Retina (tissue), 1 donor: ENCODE measurements at places on chromosomes 5 and 9.

DNA sequence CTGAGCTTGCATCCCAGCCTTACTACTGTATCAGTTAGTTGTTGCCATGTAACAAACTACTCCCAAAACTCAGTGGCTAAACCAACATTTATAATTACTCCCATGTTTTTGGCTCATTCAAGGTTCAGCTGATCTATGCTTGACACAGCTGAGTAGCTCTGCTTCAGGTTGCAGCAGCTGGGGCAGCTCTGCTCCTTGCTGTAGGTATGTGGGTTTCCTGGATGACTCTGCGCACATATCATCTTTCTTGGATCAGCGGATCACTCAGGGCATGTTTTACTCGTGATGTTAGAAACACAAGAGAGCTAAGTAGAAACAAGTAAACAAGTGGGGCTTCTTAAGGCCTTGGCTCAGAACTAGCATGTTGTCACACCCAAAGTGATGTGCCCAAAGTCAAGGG, 15.1 kb downstream of the TEK start:
- no peak for DNase-seq

DNA sequence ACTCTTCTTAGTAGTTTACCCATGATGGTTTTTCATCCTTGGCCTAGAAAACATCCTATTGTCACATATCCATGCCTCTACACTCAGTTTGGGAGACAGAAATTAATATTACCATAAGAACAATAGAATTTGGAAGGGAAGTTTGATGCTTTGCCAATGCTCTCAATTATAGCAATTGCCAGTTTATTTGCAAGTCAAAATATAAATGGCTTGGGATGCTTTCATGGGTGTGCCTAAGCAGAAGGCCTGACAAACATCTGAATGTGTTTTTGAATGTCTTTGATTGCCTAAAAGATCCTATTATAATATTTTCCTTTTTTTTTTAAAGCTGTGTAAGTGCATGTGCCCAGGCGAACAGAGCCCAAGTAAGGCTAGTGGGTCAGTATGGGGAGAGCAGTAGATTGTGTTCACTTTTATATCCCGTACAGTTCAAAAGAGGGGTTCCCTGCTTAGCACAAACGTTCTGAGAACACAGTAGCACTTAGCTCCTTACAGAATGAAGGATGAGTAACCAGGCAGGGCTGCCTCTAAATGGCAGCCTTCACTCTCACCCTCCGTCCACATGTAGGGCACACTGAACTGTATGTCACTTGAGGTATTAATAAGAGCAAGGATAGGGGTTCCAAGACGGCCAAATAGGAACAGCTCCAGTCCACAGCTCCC, 56.0 kb upstream of the AGXT2 start:
- DNase-seq: no peak

- DNase-seq: no peak
Observed at GRCh38 chr9:126684345-126684744, 70.6 kb downstream of the LMX1B start.

DNA sequence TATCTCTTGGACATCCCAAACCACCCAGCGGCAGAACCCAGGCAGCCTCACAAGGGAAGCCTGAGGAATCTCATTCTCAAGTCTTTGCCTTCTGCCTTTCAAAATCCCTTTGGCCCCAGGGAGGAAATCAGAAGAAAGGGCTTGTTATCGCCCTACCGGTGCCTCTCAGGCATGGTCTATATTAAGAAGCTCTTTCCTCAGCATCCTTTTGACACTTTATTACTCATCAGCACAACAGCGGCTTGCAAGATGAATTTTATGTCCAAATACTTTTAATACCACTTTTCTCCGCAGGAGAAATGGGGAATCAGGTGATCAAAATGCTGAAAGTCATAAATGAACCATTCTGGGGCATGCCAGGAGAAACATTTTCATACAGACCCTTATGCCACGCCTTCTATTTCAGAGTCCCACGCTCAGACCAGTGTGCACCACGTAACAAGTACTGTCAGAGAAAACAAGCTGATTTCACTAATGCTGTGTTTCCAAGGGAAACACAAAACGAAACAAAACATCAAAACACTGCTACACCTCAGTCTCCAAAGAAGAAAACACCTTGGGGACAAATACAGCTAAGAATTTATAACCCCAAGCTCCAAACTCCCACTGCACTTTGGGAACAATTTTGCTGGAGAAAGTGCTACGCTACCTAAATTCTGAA, 30.0 kb downstream of the RAPGEF1 start:
- no peak for DNase-seq

DNA sequence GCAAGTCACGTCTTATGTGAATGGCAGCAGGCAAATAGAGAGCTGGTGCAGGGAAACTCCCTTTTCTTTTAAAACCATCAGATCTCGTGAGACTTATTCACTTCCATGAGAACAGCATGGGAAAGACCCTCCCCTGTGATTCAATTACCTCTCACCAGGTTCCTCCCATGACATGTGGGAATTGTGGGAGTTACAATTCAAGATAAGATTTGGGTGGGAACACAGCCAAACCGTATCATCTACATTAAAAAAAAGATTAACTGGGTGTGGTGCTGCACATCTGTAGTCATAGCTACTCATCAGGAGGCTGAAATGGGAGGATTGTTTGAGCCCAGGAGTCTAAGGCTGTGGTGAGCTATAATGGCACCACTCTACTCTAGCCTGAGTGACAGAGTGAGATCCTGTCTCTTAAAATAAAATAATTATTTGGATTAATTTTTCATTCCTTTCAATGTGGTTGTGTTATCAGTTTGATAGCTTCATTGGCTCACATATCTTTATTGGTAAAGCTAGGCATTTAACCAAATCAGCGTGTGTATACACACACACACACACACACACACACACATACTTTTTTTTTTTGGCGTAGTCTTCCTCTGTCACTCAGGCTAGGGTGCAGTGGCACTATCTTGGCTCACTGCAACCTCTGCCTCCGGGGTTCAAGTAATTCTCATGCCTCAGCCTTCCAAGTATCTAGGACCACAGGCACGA, 21.8 kb downstream of the DENND4C start:
- DNase-seq: no peak

GRCh38 chr5:39394946-39395345, 29.8 kb downstream of the DAB2 start:
- no peak for DNase-seq

GRCh38 chr5:93741136-93741811, at the start of gene POU5F2:
Gene POU5F2 (minus strand): TSS chr5:93741600. CDS start chr5:93741563, 37 bp downstream.
- DNase-seq: no peak

DNA sequence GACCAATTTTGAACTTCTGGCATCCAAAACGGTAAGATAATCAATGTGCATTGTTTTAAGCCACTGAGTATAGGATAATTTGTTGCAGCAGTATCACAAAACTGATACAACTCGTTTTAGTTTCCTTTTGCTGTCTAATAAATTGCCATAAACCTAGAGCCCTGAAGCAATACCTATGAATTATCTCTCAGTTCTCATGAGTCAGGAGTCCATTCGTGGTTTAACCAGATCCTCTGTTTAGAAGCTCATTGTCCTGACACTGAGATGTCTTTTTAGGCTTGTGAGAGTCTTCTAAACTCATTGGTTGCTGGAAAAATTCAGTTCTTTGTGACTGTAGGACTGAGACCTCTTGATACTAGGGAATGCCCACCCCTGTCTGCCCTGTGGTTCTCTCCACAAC, 262.9 kb downstream of the SEMA5A start:
- DNase-seq: no peak

DNA sequence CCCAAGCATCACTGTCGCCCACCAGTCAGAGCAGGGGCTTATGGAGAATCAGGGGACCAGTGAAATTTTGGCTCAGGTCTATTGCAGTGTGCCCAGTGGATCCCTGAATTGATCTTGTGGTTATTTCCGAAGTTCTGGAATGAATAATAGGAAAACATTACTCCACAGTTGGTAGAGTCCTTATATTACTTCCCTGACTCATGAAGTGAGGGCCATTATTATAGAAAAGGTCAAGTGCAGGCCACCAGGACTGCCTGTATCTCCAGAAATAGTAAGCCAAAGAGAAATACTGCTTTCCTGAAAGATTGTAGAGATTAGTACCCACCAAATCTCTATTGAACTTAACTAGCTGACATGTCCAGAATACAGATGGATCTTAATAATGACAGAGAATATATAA, 335.0 kb downstream of the NPR3 start:
- no peak for DNase-seq

DNA sequence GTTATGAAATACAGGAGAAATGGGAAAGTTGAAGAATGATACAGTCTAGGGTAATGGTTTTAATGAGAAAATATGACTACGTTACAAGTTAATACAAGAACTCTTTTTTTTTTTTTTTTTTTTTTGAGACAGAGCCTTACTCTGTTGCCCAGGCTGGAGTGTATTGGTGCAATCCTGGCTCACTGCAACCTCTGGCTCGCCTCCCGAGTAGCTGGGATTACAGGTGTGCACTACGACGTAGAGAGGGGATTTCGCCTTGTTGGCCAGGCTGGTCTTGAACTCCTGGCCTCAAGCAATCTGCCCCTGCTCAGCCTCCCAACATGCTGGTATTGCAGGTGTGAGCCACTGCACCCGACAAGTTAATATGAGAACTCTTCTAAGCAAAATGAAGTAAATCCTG, 77.1 kb upstream of the SELENOP start:
- DNase-seq: no peak

- DNase-seq: no peak
Observed at GRCh38 chr5:124660229-124661093, 86.0 kb downstream of the ZNF608 start.

- no peak for DNase-seq
Observed at GRCh38 chr5:67098656-67099055, 97.9 kb downstream of the CD180 start.

GRCh38 chr5:95090774-95091173, 194.1 kb downstream of the MCTP1 start:
- DNase-seq: no peak

GRCh38 chr9:89810431-89810830, 205.6 kb downstream of the GADD45G start:
- DNase-seq: no peak

DNA sequence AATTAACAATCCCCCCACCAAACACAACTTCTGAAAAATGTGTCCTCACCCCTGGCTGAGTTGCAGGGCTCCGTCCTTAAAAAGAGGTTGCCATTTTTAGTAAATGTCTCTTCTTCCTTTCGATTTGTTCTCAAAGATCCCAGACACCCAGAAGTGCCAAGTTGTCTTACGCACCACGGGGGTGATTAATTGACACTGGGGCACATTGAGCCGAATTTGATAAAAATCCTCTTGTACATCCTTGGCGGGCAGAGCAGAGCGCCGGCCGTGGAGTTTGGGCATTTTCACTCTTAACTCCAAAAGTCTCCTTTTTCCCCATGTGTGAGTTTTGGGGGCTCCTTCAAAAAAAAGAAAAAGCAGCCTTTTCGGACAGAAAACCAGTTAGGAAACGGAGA, 4.5 kb downstream of the LMX1B start:
- DNase-seq: peak; percentile 65

- DNase-seq: no peak
Observed at GRCh38 chr5:142979636-142980035, 209.5 kb downstream of the ARHGAP26 start.

GRCh38 chr5:579211-579610, 32.9 kb upstream of the CEP72 start:
- DNase-seq: no peak

DNA sequence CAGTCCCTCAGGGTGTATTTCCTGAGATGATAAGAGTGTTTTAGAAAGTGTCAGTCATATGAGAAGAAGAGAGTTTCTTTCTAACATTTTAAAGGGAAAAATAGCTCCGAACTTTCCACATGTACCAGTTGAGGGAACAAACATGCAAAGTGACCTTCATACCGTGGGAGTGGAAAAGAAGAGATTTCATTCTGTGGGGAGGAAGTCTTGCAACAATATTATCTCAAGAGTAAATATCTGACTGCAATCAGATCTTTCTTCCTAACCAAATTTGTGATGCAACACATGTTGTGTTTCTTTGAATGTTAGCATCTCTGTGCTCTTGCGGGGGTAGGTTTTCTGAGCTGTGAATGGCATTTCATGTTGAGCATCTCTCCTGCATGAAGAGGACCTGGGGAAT, 30.6 kb downstream of the ANKRD55 start:
- no peak for DNase-seq

GRCh38 chr9:38281917-38282316, 110.6 kb upstream of the ALDH1B1 start:
- no peak for DNase-seq

GRCh38 chr9:100639854-100640253, 62.0 kb downstream of the CAVIN4 start:
- peak; percentile 22 for DNase-seq
